ENCODE measurements at places on chromosomes 1 and 21.

DNA sequence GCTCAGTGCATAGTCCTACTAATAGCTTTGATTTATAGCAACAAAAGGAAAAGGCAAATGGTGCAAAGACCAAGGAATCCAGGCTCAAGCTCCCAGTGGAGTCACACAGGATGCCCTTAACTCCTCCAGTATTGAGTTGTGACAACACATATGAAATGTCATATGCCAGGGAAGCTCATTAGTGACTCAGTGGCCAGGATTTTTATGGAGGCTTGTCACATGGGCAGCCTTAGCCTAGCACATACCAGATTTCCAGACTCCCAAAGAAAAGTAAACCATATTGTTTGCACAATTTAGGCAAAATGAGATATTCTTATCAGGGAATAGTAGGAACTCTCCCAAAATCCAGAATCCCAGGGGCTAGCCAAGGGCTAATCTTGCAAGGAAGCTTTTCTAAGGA is 129.2 kb downstream of the MAGI3 start:
- no peak for DNase-seq

DNA sequence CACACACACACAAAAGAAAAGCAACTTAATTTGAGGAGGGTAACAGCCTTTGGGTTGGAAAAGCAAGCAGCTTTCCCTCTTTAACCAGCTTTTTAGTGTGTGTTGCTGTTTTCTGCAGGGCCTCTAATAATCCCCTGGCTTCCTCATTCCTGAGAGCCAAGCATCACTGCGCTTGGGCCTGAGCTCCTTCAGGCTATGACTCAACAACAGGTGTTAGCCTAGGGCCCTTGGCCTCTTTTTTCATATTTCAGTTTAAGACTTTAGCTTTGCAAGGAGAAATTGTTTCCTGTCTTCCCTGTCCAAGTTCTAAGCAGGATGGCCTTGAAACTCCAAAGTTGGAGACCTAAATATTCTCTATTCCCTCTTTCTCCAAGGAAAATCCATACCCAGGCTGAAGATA is 26.2 kb upstream of the SNX27 start:
- peak; percentile 80 for DNase-seq

DNA sequence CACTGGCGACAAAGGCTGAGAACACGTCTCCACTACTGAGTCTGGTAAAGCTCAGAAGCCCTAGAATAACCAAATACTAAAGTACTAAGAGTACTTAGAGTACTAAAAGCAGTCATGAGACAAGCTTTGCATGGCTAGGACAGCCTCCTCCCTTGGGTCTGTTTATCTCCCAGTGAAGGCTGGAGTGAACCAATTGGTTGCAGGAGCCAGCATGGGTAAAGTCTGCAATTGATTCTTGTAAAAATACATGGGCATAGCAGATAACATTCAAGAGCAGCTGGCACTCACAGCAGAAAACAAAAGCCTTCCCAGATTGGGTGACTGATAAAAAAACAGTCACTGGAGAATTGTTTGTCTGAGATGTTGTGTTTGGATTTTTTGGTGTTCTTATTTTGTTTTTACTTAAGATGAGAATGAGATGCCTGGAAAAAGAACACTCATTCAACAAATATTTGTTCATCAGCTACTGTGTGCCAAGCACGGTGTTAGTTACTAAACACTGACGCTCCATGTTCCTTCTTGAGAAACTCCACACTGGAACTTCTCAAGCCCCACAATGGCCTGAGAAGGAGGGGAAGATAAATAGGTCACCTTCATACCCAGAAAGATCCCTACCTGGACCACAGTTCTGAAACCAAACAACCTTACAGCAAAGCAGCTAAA is 3.7 kb downstream of the IRF6 start:
- no peak for DNase-seq

DNA sequence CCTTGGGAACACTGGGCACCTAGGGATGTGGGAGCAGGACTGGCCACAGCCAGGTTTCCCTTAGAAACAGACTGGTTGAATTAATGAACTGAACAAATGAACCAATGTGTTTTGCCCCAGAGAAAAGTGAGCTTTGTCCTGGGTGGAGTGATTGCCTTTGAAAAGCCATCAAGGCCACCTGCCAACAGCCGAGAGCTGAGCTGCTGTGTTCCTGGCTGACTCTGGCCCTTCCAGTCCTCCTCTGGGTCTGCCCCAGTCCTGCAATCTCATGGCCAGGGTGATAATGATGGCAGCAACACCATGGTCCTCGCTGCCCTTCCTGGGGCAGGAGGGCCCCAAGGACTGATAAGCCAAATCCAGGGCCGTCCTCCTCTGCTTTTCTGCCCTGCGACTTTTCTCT is 18.2 kb upstream of the GJA9 start:
- DNase-seq: no peak

DNA sequence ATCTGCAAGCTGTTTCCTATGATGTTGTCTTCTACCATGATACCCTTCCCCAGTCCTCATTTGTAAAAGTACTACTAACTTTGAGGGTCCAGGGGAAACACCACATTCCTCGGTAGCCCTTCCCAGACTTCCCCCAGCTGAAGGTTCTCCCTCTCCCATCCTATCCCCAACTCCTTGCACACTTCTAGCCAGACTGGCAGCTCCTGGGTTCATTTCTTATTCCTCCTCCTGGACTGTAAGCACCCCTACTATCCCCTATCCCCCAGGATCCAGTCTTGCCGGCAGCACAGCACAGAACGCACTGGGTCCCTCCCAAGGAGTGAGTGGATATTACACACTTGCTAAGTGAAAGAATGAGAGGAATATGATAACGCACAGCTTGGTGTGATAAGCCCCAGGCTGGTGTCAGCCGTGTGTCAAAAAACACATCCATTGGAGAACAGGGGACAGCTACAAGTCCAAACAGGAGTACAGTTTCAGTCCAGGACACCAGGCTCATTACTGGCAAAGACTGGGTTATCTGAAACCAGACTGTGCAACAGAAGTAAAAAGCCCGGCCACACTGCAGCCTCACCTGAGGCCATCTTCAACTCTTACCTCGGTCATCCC is 100.2 kb downstream of the SSBP3 start:
- DNase-seq: no peak
